ENCODE measurements at places on chromosomes 5 and 9.

GRCh38 chr9:81416476-81417298, 272.7 kb downstream of the TLE1 start:
- peak; percentile 9 for DNase-seq

DNA sequence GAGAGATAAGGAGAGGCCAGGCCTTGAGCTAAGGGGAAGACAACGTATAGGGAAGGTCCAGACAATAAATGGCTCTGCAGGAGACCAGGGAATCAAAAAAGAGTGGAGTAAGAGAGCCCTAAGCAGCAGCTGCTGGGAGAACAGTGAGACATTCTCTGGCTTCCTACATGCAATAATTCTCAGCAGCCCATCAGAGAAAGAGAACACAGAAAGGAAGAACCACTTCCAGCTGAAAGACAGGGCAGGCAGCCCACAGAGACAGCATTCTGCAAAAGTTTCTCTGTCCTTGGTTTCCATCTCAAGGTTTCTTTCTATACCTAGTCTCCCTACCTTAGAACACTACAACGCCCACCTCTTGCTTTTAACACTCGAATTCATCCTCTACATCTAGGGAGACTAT, 189.9 kb downstream of the DEPDC1B start:
- DNase-seq: no peak

DNA sequence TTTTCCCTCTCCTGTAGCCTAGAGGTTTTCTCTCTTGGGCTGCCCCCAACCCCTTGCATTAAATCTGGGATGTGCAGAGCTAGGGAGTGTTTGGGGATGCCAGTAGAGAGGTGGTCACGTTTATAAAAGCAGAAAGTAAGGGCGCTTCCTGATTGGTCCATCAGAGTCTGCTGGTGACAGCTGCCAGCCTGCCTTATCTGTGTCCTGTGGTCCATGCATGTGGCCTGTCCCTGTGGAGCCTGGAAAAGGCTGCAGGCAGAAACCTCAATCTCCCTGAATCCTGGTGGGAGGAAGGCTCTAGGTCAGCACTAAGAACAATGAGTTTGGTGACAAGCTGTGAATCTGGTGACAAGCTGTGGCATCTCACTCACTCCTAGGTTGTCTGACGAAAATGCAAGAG, 42.2 kb downstream of the ARHGEF37 start:
- DNase-seq: no peak

DNA sequence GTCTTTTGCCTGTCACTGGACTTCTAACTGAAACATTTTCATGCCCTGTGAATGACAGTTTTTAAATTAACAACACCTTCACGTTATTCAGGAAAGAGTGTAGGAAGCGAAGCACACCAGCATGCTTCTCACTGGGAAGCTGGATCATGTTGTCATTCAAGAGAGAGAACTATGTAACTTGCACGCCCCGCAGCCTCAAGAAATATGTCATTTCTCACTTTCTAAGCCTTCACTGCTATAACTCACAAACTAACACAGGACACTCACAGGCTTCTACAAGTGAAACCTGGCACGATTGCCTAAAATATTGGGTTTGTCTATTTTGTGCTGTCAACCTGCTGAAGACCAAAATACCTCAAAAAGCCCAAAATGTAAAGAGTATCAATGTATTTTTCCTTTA, 466.3 kb downstream of the EFNA5 start:
- DNase-seq: no peak

DNA sequence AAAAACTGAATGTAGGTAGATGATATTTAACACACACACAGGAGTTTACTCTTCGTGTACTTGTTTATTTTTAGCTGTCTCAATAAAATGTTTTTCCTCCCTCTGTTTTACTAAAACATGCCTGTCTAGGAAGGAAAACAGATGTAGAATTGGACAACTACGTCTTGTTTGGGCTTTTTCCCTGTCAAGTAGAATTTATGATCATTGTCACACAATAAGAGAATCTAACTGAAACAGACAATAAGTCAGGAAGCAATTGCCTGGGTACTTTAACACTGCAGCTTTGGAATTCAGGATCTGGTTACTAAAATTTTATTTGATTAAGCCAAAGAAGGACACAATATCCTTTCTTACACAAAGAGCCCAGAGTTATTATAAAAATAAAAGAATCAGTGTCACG, 164.2 kb downstream of the ZDHHC21 start:
- no peak for DNase-seq

- DNase-seq: no peak
These were observed 8.2 kb upstream of the SLC46A2 start for GRCh38 chr9:112898872-112899311.

GRCh38 chr5:87268970-87269377, 1.3 kb downstream of the RASA1 start:
- no peak for DNase-seq

GRCh38 chr9:20732118-20732517, 48.1 kb downstream of the FOCAD start:
- no peak for DNase-seq
